NCI-H748 treated with DMSO at 0.1 percent for 48 hours (cell line): ENCODE measurements at places on chromosomes 6 and 20.

DNA sequence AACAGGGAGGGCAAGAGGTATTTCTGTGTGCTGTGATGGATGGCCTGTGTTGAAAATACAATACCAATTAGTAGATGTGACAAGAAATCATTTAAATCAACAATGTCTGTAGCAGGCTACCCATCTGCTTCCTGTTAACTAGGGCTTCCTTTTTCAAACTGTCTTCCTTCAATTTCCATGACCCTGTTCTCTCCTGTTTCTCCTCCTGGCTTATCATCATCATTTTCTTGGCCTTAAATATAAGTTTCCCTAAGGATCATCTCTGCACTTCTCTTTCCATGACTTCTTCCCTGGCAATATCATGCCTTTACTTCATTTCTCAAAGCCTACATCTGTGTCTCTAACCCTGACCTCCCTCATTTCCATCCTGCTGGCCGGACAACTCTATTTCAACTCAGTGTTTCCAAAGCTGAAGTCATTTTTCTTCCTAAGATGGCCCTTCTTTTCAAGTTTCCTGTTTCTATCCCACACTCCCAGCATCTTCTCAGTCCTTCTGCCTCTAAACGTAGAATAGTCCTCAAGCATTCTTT lies 18.2 kb downstream of the ZC2HC1B start:
- no peak for DNase-seq

GRCh38 chr6:90197854-90198496 lies 98.7 kb downstream of the BACH2 start:
- DNase-seq: no peak

DNA sequence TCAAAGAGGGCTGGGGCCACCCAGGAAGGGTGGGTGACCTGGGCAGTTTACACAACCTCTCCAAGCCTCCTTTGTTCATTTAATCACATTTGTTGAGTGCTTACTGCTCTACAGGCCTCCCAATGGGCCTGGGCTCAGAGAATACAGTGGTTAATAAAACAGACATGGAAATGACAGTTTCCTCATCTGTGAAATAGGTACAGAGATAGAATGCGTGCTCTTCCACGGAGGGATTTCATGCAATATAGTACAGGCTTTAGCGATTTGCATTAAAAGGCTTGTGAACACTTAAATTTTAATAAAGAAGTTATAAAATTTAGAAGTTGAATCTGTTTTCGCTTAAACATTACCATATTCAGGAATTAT lies 802 bp upstream of the FERMT1 start:
- peak; percentile 69 for DNase-seq

DNA sequence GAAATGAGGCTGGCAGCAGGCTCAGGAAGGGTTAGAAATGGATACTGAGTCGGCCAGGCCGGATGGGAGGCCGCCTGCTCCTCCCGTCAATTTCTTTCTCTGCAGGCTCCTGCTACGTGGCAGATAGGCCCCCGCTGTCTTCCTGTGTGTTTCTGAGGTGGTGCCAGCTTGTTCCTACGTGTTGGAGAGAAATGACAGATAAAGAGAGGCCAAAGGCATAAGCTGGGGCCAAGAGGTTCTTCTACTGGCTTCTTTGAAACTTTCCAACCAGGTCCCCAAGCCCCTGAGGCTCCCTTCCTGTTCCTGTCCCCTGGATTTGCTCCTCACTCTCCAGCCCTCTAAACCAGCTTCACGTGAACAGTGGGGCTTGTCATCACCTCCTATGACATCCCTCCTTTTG lies 76.8 kb downstream of the TCP11 start:
- no peak for DNase-seq

GRCh38 chr20:53133125-53133524 lies 161.0 kb downstream of the TSHZ2 start:
- DNase-seq: no peak

GRCh38 chr6:24539416-24539815 lies 44.6 kb downstream of the ALDH5A1 start:
- no peak for DNase-seq

DNA sequence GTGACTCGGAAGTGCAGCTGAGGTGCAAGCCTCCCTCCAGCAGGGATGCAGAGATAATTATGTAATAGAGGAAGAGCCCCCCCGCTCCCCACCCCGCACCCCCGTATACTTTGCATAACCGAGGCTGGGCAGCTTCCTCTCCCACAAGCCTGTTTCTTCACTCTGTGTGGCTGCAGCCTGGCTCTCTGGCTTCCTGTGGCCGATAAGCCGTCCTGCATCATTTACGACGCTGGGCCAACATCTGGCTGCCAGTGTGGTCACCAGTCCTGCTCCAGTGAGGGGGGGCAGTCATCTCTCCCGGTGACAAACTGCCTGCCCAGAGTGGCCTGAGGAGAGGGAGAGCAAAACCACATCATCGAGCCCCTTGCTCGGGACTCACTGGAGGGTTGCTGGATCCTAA lies 59.2 kb downstream of the RBM38 start:
- DNase-seq: no peak

DNA sequence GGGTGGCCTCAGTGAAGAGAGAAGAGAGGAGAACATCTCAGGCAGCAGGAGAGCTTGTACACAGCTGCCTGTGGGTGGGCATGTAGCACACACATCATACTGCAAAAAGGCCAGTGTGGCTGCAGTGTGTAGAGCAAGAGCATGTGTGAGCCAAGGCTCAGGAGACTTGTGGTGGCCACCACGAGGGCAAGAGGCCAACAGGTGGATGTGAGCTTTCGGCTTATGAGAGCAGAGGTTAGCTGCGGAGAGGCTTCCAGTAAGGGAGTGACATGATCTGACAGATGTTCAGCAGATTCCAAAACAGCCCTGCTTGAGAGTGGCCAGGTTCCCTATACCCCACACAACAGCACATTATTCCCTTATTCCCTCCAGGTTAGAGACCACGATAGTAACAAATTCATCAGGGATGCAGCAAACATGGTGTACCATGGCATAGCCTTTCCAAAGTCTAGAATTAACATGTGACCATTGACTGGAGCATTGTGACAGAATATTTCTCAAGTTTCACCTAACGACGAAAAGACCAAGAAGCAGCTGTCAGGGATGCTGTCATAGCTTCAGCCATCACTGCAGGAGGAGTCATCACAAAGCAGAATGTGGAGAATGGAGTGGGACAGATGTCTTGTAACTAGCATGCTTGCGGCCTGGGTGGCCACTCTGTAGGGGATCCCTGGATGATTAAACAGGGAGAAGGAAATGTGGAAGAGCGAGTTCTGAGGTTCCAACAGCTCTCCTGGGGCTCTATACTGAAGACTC lies 23.1 kb downstream of the HM13 start:
- DNase-seq: no peak

GRCh38 chr20:10916312-10916711 lies 242.5 kb upstream of the JAG1 start:
- DNase-seq: no peak

- no peak for DNase-seq
Measured at GRCh38 chr6:36120539-36120938, 9.8 kb upstream of the MAPK13 start.

DNA sequence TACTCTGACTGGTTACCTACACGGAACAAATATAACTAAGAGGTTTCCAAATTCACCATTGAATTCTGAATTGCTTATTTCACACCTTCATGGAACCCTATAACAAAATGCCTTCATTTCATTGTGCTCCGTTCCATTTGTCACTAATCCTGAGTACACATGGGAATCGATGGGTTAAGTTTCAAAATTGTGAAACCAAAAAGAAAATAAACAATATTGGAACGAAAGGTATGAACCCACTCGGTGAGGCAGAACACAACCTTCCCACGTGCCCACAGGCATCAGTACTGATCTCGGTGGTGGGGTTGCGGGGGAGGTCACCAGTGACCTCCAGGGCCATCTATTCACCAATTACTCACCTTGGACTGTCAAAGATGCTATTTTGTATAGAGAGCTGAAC lies 34.0 kb downstream of the PLAGL1 start:
- DNase-seq: no peak

DNA sequence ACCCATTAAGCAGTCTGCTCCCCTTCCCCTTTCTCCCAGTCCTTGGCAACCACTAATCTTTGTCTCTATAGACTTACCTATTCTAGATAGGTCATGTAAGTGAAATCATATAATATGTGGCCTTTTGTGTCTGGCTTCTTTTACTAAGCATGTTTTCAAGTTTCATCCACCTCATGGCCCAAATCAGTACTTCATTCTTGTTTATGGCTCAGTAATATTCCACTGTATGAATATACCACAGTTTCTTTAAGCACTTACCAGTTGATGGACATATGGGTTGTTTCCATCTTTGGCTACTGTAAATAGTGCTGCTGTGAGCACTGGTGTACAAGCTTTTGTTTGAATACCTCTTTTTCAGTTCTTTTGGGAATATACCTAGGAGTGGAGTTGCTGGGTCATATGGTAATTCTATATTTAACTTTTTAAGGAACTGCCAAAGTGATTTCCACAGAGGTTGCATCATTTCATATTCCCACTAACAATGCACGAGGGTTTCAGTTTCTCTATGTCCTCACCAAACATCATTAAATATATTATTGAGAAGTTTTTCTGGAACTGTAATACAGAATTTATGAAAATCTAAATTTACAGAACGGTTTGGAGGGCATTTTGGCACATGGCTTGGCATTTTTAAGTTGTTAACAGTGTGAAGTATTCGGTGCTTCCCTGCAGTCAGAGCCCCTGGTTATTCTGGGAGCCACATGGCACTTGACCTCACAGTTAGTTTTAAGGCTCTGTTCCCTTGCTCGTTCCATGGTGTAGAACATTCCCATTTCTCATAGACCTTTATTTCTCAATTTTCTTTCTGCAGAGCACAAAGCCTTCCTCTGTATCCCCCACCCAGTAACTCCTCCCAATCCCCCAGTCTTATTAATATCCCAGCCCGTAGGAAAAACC lies 27.0 kb upstream of the DTNBP1 start:
- no peak for DNase-seq

- DNase-seq: peak; percentile 38
Measured at GRCh38 chr20:41087777-41088176, 49.6 kb upstream of the PLCG1 start.

DNA sequence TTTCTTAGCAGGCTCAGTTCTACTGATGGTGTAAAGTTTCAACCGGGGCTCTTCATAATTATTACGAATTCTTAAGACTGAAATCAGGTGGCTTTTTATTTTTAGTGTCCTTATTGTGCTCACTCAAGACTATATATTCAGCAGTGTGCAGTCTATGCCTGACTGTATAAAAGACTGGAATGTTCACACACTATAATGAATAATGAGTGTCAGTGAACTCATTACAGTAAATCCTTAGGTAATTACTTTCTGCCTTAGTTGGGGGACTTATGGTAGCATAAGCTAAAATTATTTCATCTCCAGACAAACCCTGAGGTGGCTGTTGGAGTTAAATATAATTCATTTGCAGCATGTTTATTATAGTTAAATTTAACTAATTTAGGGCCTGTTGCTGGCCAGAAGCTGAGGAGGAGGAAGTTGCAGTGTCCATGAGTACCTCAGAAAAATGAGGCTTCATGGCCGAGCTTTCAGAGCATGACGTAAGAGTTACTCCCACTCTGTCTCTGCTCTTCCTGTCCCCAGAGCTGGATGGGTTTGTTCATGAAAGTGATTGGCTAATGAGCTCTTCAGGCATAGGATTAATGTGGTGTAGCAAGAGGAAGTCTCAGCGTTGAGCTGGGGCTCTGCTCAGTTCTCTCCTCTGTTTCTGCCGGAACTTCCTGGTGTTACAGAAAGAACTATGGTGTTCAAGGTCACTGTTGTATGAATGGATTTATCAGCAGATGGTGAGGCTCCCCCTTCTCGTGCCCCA lies 335.7 kb downstream of the NRN1 start:
- DNase-seq: no peak

DNA sequence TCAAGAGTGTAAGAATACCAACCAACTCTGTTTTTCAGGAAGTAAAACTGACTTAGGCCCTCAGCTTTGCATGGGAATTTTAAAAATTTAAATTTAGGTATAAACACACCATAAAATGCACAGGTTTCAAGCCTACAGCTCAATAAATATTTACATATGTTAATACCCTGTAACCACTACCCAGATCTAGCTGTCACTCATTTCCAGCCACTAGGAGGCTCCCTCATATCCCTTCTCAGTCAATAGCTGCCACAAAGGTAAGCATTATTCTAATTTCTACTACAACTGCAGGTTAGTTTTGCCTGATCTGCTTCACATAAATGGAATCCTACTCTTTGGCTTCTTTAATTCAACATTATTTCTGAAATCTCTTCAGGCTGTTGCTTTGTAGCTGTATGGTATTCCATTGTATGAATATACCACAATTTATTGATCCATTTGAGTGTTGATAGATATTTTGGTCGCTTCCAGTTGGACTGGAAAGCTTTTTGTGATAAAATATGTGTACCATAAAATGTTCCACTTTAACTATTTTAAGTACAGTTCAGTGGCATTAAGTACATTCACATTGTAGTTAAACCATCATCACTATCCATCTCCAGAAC lies 32.5 kb upstream of the MEI4 start:
- peak; percentile 35 for DNase-seq
